OCI-LY7 (cell line): ENCODE measurements at places on chromosomes 1 and 21. TPM values are rescaled to one million over a fixed set of nuclear protein-coding genes. Genes with fewer than 3 reads are reported as not detected.

The FAM151A gene
- total RNA-seq, result not detected in 2 replicates

The RNF186 gene
- not detected in 2 replicates for total RNA-seq

The LDLRAD1 gene
- total RNA-seq, result not detected in 2 replicates

The ST6GALNAC3 gene
- 1.2 and 2.0 TPM in 2 replicates for total RNA-seq

The SLC26A9 gene
- not detected in 2 replicates for total RNA-seq

The UBE2G2 gene
- 137 and 141 TPM in 2 replicates for total RNA-seq

The USH2A gene
- total RNA-seq, result not detected in 2 replicates

The OR14A2 gene
- total RNA-seq, result not detected in 2 replicates

The TBX19 gene
- 0.37 and 0.74 TPM in 2 replicates for total RNA-seq

The CCDC27 gene
- not detected in 2 replicates for total RNA-seq

The OR2L3 gene
- not detected in 2 replicates for total RNA-seq

The CNTN2 gene
- not detected in 2 replicates for total RNA-seq

The ZNF648 gene
- total RNA-seq, result not detected in 2 replicates

The C21orf58 gene
- 141 and 172 TPM in 2 replicates for total RNA-seq

The GJC2 gene
- 0.53 and 0.80 TPM in 2 replicates for total RNA-seq

The KRTAP13-3 gene
- total RNA-seq, result not detected in 2 replicates

The HSD3B1 gene
- total RNA-seq, result not detected in 2 replicates

The MRPS14 gene
- total RNA-seq, result 47.1 and 49.6 TPM in 2 replicates

The OLIG1 gene
- total RNA-seq, result not detected in 2 replicates

The C1orf74 gene
- 4.2 and 5.0 TPM in 2 replicates for total RNA-seq

The ABCG1 gene
- total RNA-seq, result 17.3 and 18.8 TPM in 2 replicates

The TRIM17 gene
- total RNA-seq, result not detected in 2 replicates

The HEATR1 gene
- total RNA-seq, result 65.2 and 69.0 TPM in 2 replicates

The SPRR1A gene
- not detected in 2 replicates for total RNA-seq

The NEGR1 gene
- total RNA-seq, result not detected in 2 replicates

The PEAR1 gene
- not detected in 2 replicates for total RNA-seq

The CGN gene
- 5.5 TPM in 2 replicates for total RNA-seq

The SPRR2B gene
- total RNA-seq, result not detected in 2 replicates

The KRTAP19-1 gene
- not detected in 2 replicates for total RNA-seq

The ACKR1 gene
- total RNA-seq, result not detected in 2 replicates

The PTGS2 gene
- not detected in 2 replicates for total RNA-seq

The S100A9 gene
- total RNA-seq, result not detected in 2 replicates

The C1QC gene
- not detected in 2 replicates for total RNA-seq

The CCT8 gene
- 332 and 375 TPM in 2 replicates for total RNA-seq

The NLRP3 gene
- not detected in 2 replicates for total RNA-seq

The ASAP3 gene
- 14.9 and 18.0 TPM in 2 replicates for total RNA-seq

The EDN2 gene
- not detected in 2 replicates for total RNA-seq

The NOS1AP gene
- not detected in 2 replicates for total RNA-seq

The LCE2C gene
- not detected in 2 replicates for total RNA-seq

The ATXN7L2 gene
- 8.2 and 9.6 TPM in 2 replicates for total RNA-seq

The KRTAP13-4 gene
- total RNA-seq, result not detected in 2 replicates

The WNT4 gene
- total RNA-seq, result not detected in 2 replicates

The GPA33 gene
- not detected in 2 replicates for total RNA-seq

The TINAGL1 gene
- total RNA-seq, result 0.17 TPM in 1 of 2 replicates, not detected in the other

The PPM1J gene
- total RNA-seq, result 3.7 and 4.2 TPM in 2 replicates

The MPZ gene
- 9.0 and 10.8 TPM in 2 replicates for total RNA-seq
